Progenitor cell of endocrine pancreas (in vitro differentiated cells): ENCODE measurements at places on chromosomes 6 and 20.

- no peak for DNase-seq
Observed at GRCh38 chr6:8335381-8335780, 100.0 kb downstream of the SLC35B3 start.

GRCh38 chr6:52547647-52548352 is 29.1 kb downstream of the TRAM2 start:
- DNase-seq: no peak

DNA sequence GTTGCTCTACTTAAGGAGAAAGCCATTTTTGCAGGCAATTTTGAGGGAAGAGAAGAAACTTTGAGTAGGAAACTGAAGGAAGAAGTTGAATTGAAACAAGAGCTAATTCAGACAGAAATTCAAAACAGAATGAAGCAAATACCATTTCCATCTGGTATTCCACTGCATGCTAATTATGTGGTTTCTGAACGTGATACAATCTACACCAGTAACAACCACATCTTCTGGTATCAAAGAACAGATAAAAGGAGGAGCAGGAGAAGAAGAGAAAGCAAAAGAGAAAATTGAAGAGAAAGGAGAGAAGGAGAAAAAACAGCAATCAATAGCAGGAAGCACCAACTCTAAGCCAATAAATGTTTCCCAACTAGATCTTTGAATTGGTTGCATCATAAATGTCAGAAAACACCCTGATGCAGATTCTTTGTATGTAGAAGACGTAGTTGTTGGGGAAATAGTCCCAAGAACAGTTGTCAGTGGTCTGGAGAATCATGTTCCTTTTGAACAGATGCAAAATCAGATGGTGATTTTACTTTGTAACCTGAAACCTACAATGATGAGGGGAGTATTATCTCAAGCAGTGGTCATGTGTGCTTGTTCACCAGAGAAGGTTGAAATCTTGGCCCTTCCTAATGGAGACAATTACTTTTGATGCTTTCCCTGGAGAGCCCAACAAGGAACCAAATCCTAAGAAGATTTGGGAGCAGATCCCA is 132.4 kb downstream of the MACROD2 start:
- DNase-seq: no peak

DNA sequence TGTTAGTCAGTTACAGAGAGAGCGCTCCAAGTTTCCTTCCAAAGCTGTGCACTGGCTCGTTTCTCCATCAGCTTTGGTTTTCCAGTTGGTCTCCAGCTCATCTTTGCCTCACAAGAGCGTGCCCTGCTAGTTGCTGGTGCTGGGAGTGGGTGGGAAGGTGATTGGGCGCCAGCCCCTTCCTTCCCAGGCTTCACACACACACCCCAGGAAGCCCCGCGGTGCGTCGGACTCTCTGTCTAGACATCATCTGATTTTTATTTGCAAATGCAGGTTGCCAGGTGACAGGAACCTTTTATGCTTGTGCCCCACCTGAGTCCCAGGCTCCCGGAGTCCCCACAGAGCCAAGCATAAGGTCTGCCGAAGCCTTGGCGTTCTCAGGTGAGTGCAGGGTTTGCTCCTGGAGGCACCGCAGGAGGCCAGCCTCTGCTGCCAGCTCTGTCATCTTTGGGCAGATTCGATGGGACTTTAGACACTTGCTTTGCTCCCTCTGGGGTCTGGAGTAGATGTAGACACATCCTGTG is 7.1 kb downstream of the IRF4 start:
- no peak for DNase-seq

DNA sequence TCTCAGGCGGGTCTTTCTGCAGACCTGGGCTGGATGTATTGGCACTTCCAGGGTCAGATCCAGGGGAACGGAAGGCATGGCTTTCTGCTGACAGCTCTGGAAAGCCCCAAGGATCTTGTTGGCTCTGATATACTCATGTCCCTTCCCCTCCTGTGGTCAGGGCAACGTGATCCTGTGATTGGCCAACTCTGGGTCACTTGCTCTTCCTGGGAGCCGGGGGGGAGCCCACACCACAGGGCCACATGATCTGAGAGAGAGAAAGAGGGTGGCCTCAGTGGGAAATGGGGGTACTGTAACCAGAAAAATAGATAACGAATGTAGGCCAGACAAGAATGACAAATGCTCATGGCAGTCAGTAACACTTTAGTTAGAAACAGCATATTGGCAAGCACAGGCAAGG is 223.0 kb downstream of the NFATC2 start:
- no peak for DNase-seq

GRCh38 chr6:48613231-48613949 is 502.4 kb upstream of the PTCHD4 start:
- no peak for DNase-seq

DNA sequence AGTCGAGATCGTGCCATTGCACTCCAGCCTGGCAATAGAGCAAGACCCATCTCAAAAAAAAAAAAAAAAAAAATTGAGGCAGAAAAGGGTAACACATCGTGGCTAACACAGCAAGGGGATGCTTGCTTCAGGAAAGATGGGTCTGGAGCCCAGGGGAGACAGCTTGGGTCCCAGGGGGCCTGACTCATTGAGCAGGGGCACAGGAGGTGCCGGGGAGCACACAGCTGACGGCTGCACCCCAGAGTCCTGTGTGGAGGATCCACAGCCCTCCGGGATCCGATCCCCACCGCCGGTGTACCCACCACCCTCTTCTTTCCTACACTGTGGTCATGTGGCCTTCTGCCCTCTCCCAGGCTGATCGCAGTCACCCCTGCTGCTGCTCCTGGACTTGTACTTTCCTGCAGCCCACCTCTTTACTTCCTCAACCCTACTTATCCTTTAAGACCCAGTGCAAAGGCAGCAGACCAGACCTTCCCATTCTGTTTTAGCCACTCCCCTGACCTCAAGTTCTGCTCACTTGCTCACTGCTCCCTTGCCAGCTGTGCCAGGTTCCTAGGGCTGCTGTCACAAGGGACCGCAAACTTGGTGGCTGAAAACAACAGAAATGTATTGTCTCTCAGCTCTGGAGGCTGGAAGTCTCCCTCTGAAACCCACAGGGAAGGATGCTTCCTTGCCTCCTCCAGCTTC is 17.6 kb upstream of the EZR start:
- DNase-seq: no peak

- DNase-seq: no peak
Observed at GRCh38 chr6:150704447-150705192, 104.9 kb downstream of the PLEKHG1 start.

GRCh38 chr6:93164781-93165180 is 254.6 kb downstream of the EPHA7 start:
- DNase-seq: no peak

DNA sequence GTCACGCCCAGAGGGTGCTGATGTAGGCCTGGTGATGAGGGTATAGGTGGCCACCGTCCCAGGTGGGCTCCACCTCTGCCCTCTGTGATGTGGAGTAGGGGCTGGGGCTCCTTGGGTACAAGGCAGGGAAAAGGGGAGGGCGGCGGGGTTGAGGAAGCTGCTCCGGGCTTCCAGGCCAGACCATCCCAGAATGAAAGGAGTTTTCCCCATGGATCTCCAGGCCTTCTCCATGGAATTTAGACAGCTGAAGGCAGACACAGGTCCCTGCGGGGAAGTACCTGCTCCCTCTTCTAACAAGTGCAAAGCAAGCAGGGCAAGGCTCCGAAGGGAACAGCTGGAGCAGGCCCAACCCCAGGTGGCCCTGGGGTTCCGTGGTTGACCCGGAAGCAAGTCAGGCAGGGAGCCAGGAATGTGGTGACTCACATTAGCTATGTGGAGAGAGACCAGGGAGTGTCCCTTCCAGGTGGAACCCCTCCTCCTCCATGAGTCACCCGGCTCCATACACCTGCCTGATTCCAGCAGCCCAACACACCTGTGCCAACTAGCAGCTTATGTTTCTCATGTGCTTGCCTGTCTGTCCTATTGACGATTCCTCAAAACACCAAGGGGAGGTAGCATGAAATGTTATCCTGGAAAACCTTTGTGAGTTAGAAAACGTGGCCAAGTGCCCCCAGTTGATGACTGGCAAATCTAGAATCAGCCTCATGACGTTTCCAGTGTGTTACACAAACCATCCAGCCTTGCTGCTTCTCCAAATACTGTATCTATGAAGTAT is 59.7 kb upstream of the SNX9 start:
- DNase-seq: no peak

- no peak for DNase-seq
Observed at GRCh38 chr6:25312703-25313102, 33.5 kb downstream of the CARMIL1 start.

- DNase-seq: no peak
Observed at GRCh38 chr20:62918147-62918546, 8.2 kb downstream of the DIDO1 start.

DNA sequence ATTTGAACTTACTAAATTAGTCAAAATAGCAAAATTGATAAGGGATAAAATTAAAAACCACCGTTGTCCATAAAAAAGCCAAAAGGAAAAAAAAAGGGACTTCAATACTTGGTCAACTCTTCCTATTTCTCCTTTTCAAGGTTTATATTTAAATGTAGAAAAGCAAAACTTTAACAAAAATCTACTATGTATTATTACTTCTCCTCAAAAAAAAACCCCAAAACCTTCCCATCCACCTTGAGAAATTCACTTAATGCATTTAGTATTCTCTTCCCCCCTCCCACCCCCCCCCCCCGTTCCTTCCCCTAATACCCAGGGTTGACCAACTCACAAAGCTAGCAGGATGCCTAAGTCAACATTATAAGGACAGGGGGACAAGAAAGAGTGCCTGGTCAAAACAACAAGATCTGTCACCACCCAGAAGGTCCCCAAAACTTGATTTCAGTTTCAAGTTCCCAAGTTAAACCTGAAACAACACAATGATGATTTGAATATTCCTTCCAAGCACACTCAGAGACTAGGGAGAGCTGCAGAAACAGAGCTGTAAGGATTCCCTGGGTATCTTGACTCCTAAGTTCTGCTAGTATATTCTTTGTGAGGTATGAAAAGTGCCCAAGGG is 14.6 kb downstream of the GMDS start:
- no peak for DNase-seq

- no peak for DNase-seq
Observed at GRCh38 chr20:37669062-37669772, 24.6 kb upstream of the CTNNBL1 start.

- no peak for DNase-seq
Observed at GRCh38 chr6:23637296-23637695, 488.7 kb upstream of the NRSN1 start.

- peak; percentile 24 for DNase-seq
Observed at GRCh38 chr20:45798935-45799642, 7.3 kb downstream of the DNTTIP1 start.

GRCh38 chr20:37703035-37703845 is 9.4 kb downstream of the CTNNBL1 start:
- no peak for DNase-seq

DNA sequence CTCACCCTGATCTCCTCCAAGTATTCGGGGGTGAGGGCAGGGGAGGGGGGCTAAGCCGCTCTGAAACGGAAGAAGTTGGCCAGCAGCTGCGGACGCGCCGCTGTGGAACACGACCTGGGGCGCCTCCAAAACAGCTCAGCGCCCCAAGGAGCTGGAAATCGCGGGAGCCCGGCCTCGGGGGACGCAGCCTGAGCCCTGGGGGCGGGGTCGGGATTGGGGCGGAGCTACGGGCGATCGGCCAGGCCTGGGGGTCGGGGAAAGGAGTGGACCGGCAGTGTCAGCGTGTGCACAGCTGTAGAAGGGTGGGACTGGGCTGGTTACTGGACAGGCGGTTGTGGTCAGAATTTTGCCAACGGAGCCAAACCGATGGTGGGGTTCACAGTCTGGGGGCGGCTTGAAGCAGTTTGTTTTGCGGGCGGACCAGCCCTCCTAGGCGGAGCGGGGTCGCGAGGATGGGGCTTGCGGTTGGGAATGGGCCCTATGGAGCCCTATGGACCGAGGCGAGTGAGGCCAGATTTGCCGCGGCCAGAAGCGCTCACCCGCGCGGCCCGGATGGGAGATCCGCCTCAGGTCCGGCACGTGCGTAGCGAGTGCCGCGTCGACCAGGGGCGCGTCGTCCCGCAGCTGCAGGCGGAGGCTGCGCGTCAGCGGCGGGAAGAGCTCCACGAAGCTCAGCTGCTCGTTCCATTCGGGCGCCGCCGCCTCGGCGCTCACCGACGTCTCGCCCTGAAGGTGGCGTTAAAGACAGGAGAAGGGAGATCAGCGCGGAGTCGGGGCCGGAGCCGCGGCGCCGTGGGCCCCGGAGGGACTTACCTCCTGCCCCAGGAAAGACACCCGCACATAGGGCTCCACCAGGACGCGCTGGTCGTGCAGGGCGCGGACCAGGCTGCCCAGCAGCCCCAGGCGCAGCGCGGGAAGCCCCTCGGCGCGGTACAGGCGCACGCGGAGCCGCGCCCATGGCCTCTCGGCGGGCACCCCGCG is 14.3 kb upstream of the SPAG4 start:
- DNase-seq: peak; percentile 50

DNA sequence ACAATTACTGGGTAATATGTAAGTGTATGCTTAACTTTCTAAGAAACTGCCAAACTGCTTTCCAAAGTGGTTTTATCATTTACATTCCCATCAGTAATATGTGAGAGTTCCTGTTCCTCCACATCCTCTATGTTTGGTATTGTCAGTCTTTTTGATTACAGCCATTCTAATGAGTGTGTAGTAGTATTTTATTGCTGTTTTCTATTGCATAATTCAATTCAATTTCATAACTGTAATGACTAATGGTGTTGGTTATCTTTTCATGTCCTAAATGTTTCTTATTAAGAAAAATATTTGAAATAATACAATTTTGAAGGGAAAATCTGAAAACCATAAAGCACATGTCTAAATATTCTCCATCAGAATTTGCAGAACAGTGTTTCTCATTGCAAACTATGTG is 119.3 kb downstream of the MAP3K7 start:
- DNase-seq: no peak

GRCh38 chr6:30685157-30686008 is 1.1 kb downstream of the PPP1R18 start:
- no peak for DNase-seq

DNA sequence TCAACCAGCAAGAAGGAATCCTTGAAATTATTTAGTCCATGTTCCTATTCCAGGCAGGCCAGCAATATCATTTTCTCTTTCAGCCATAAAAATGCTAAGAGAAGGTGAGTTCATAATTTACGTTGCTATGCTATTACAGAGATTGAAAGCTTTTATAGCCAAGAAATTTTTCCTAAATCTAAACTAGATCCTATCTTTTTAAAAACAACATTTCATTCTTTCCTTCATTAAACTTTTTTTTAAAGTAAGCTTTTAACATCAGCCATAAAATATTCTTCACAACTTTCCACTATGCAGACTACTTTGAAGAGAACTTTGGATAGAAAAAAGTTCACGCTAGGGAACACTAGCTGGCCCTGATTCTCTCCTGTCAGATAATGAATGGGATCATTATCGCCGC is 159.8 kb downstream of the RPS12 start:
- DNase-seq: no peak
